ENCODE measurements at places on chromosomes 5 and 9.

DNA sequence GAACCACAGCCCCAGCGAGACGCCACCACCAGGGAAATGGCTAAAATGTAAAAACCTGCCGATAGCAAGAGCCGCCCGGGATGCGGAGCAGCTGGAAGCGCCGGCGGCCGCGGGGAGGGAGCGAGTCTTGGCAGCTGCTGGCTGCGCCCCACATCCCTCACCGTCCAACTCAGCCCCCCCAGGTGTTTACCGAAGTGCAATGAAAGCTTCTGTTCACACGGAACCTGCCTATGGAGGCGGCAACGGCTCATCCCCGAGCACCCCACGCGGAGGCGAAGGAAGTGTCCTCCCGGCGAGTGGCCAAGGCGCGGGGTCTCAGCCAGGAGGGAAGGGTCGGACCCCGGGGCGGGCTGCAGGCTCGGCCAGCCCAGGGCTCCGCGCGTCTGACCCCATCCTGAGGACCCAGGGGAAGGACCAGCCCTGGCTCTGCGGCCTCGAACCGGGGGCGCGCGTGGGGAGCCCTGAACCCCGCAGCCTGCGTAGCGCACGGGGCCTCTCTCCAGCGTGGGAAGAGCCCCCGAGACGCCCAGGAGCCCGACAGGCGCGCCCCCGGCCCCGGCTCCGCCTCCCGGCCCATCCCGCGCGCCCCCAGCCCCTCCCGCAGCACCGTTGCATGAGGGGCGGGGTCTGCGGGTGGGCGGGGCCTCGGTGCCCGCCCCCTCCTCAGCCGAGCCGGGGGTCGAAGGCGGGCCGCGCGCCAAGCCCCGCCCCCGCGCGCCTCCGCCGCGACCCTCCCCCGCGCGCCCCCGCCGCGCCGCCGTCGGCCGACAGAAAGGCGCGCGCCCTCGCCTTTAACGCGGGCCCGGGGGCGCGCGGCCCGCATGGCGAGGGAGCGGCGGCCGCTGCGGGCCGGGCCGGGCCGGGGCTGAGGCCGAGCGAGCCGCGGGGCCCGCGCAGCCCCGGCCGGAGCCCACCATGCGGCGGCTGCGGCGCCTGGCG lies at the start of gene DIPK1B:
Gene DIPK1B (plus strand): TSS at position 822 of the 939 bp plus-strand sequence. CDS start 94 bp downstream, at position 916.
- DNase-seq: no peak

- no peak for DNase-seq
Measured at GRCh38 chr9:27129221-27129620, 20.2 kb downstream of the TEK start.

- peak; percentile 68 for DNase-seq
Measured at GRCh38 chr5:30279237-30279636, 914.2 kb upstream of the CDH6 start.

- DNase-seq: no peak
Measured at GRCh38 chr9:1400983-1401382, 350.8 kb downstream of the DMRT2 start.

DNA sequence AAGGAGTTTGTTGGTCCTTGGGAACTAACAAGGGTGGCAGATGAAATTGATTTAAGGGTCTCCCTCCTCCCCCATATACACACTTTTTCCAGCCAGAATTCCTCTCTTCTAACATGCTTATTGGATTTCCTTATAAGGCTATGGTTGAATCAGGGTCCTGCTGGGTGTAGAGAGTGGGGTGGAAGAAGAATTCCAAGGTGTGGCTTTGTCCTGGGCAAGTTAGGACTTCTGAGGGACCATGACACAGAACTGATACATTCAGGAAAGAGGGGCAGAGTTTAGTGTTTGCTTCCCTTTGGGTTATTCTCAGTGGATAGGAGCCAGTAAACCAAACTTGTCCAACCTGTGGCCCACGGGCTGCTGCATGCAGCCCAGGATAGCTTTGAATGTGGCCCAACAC lies 116.5 kb downstream of the SNX18 start:
- DNase-seq: no peak

Measured in H4 (cell line).